ENCODE measurements at places on chromosomes 1 and 21.

- no peak for DNase-seq
Observed at GRCh38 chr1:207328004-207328403, 6.5 kb downstream of the CD55 start.

- no peak for DNase-seq
Observed at GRCh38 chr1:19877821-19878636, 4.2 kb upstream of the OTUD3 start.

GRCh38 chr21:22393324-22393723 lies 1395.1 kb downstream of the NCAM2 start:
- DNase-seq, result no peak

DNA sequence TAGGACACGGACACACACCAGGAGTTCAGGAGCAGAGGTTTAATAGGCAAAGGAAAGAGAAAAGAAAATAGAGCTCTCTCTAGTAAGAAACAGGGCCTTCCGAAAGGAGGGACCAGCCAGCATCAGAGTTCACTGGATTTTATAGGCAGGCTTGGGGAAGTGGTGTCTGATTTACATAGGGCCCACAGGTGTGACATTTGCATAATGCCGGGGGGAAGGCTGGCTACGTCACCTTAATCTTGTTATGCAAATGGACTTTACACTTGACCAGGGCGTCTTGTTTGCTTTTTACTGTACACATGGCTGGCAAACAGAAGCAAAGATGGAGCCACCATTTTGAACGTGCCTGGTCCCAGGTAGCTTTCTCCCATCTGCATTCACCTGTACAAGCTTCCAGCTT lies at the start of gene OR14A16:
Gene OR14A16, minus strand, starts transcription at position 97 of the 400 bp plus-strand sequence. CDS start 8,390 bp downstream, outside the sequence.
- DNase-seq, result no peak

- DNase-seq, result no peak
Observed at GRCh38 chr1:21623410-21623961, 45.7 kb downstream of the RAP1GAP start.

- no peak for DNase-seq
Observed at GRCh38 chr1:226466296-226466695, 58.4 kb upstream of the PARP1 start.

DNA sequence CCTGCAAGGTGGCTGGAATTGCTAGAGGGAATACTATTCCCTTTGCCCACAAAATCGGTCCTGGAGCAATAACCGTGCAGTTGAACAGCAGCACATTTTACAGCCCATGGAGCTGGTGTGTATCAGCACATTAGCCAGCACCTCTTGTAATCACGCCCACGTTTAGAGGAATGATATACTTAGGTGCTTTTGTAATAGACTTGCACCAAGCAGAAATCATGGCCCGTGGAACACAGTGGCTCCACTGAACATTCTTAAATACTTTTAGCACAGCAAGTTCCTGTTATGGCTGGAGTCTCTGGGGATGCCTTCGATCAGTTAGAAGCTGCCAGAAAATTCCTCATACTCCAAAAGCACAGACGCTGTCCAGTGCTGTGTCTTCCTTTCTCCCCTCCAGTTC lies 218.1 kb upstream of the FAM78B start:
- DNase-seq, result no peak

- DNase-seq, result no peak
Observed at GRCh38 chr1:181204530-181204929, 116.0 kb downstream of the IER5 start.
